ENCODE measurements at places on chromosomes 13 and 19.

GRCh38 chr19:50399368-50399745 lies 15.2 kb downstream of the POLD1 start:
- DNase-seq: no peak

DNA sequence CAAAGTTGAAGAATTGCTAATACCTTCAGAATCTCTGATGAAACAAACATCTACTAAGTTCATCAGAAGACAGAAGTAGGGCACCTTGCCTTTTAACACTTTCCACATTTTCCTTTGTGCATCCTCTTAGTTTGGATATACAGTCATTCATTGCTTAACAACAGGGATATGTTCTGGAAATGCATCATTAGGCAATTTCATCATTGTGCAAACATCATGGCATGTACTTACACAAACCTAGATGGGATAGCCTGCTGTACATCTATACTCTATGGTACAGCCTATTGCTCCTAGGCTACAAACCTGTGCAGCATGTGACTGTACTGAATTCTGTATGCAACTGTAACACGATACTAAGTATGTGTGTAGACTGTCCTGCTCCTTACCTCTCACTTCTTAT lies 169.8 kb downstream of the SUCLA2 start:
- DNase-seq: no peak

DNA sequence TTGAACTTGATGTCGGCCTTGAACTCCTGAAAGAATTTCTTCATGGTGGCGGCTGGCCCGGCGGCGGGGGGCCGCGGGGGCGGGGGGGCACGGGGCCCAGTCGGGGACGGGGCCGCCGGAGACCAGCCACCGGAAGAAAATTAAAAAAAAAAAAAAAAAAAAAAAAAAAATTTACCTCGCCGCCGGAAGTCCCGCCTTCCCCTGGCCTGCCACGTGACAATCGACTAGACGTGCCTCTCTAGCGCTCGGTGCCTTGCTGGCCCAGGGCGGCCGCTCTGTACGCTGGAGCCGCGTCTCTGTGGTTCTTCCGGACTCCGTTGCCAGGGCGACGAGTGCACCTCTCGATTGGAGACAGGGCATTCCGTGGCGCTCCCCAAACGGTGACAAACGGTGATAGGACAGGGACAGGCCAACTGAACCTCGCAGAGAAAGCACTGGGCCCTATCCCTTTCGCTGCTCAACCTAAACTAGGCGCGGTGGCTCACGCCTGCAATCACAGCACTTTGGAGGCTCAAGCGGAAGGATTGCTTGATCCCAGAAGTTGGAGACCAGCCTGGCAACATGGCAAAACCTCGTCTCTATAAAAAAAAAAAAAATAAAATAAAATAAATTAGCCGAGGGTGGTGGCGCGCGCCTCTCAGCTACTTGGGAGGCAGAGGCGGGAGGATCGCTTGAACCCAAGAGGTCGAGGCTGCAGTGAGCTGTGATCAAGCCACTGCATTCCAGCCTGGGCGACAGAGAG lies at the start of gene UBXN6:
UBXN6 (minus strand) TSS at position 141 of the 742 bp plus-strand sequence; CDS start at position 44, 97 bp downstream.
- DNase-seq: peak; percentile 96

DNA sequence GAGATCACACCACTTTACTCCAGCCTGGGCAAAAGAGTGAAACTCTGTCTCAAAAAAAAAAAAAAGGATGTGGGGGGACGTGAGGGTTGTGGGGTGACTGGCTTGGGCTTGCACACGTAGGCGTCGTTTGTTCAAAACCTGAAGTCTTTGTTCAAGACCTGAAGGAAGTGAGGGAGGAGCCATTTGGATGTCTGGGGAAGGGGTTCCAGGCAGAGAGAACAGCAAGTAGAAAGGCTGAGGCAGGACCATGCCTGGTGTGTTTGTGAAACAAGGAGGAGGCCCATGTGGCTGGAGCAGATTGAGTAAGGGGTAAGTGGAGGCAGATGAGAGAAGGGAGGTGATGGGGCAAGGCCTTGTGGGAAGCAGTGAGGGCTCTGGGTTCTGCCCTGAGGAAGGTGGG lies 27.8 kb downstream of the PIN1 start:
- DNase-seq: no peak

DNA sequence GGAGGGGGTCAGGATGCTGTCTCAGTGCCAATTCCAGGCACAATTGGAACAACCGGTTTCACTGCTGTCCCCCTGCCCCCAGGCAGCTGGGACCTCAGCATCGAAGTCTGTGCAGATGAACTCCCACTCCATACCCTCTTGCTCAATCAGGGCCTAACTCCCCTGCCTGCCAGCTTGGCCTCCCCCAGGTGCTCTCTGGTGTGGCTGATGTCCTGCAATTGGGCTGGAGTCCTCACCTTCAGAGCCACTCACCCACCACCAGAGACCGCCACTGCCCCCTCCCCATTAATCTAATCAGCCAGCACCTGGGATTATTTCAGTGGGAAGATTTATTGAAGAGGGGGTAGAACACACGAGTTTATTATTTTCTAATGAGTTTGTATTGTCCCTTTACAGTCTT lies 118.8 kb downstream of the MIPEP start:
- DNase-seq: no peak

DNA sequence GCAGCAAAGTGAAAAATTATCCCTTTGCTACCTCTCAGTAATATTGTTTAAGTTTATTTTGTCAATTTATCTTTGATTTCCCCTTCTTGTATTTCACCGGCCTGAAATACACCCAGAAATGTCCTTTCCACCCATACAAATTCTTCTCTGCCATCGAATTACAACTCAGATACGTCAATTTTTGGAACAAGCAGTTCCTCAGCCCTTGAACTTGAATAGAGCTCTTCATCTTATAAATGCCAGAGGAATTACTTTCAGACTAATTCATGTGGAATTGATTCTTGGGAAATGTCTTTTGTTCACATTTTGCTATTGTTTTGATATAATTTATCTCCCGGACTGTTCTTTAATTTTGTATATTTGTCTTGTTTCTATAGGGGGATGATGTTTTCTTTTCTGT lies 1359.3 kb upstream of the MIR17HG start:
- DNase-seq: no peak

DNA sequence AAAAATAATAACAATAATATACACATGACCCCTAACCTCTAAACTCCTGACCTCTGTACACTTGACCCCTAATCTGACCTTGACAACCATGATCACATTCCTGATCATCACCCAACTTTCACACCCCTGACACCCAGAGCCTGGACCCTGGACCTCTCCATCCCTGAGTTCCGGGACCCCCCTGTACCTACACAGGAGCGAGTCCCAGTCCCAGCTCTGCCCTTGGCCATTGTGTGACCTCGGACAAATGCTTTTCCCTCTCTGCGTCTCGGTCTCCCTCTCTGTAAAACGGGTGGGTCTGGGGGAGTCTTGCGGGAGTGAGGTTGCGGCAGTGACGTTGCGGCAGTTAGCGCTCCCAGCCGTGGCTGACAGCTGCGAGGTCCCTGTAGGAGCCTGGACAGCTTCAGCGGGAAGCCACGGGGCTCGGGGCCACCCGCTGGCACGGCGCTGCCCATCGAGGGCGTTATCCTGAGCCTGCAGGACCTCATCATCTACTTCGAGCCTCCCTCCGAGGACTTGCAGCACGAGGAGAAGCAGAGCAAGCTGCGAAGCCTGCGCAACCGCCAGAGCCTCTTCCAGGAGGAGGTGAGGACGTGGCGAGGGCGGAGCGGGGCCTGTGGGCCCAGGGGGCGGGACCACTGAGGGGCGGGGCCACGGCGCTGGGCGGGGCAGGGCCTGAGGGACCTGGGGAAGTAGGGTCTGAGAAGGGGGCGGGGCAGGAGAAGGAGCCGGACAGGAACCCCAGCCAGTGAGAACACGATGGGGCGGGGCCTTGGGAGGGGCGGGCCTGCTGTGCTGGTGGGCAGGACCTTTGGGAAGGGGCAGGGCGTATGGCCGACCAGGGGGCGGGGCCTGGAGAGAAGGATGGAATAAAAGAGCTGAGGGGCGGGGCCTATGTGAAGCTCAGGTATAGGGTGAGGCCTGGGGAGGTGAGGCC lies 19.2 kb downstream of the RYR1 start:
- DNase-seq: no peak

GRCh38 chr19:33472691-33473652 lies 48.6 kb downstream of the PEPD start:
- no peak for DNase-seq

GRCh38 chr13:113732961-113733950 lies 25.8 kb upstream of the TMEM255B start:
- no peak for DNase-seq

DNA sequence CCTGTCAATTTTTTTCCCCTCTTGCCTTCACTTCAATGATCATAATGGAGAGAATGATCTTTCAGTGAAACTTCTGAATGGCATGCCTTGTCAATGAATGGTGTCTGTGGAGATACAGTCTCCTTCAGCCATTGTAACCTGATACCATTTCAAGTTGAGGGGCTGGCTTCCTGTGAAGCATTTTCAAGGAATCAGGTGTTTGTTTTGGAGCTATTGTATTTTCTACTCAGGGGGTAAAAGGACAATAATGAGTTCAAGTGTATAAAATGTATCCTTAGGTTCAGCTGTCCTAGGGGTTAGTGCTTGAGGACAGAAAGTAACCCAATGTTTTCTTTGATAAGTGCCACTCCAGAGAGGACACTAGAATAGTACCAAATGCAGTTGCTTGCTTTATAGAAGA lies 23.8 kb upstream of the CBY2 start:
- no peak for DNase-seq

DNA sequence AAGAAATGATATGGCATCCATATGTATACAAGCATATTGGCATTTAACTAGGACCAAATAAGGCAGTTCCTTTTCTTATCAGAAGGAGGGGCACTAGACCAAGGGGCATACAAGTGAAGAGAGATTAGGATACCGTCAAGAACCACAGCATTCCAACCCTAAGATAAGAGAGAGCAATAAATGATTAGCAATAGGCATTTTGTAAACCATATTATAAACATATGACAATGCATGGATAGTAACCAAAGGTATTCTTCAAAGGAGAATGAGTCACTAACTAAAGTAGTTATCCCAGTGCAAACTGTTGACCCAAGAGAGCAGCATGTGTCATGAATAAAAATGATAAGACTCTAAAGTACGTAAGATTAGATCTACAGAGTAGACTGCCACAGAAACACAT lies 500.9 kb upstream of the HTR2A start:
- DNase-seq: no peak

- no peak for DNase-seq
These were observed 41.9 kb downstream of the ADPRHL1 start for GRCh38 chr13:113411216-113412023.

DNA sequence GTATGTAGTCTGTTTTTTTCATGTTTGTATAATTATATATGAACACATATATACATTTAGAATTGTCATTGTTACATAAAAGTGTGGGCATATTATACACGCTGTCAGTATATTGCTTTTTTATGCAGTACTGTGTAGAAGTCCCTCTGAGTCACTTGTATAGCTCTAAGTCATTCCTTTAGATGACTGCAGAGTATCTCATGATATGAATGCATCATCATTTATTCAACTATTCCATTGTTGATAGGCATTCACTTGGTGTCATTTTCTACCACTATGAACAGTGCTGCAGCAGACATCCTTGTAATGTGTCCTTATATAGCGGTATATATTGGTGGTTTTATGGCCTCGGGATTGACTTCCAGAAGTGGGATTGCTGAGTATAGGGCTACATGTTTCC lies 15.3 kb downstream of the RFXAP start:
- DNase-seq: no peak

GRCh38 chr13:48401480-48401879 lies 11.4 kb downstream of the LPAR6 start:
- no peak for DNase-seq

GRCh38 chr13:30991184-30991583 lies 58.7 kb downstream of the TEX26 start:
- no peak for DNase-seq

DNA sequence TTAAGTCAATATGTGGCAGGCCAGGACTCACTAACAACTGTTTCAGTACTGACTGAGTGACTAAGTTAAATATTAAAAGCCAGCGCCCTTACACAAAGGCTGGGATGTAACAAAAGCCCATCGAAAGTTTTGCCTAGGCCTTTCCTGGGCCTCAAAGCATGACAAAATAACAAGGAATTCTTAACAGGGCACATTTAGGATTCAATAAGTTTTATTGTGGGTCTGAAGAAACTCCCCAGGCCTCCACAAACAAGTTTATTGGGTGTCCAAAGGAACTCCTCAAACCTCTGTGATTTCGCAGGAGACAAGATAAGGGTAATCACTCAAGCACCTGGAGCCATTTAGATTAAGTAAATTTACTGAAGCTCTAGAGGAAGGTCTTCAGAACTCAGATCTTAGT lies 130.7 kb upstream of the SGCG start:
- no peak for DNase-seq

GRCh38 chr19:5925830-5926427 lies 11.9 kb downstream of the CAPS start:
- DNase-seq: no peak

DNA sequence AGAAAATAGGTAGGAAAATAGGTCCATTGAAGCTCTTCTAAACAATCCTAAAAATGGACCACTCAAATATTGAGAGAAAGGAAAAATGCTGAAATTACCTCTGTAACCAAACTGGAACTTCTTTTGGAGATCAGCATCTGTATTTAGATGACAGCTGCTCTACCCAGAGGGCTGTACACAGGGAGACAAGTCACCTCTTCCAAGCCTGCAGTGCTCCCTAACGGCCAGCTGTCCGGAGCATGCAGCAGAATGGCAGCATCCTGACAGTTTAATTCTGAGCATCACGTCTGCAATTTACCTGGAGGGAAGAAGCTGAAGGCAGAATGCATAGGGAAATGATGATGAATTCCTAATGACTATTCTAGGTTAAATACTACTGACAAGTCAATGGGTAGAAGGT lies 62.8 kb upstream of the DIAPH3 start:
- no peak for DNase-seq

DNA sequence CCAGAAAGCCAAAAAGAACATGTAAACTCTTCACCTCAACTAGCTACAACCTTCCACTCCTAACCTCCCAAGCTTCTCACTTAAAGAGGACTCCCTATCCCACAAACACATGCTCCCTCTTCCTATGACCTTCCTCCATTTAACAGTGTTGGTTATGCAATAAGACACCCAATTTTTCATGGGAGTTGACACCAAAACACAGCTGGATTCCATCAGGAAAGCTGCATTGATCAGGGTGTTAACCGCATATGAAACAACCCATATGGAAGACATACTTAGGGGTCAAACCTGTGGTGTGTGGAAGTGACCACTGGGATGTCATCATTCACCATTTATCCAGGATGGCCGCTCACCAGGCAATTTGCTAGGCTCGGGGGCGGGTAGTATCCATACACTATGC lies 21.9 kb downstream of the ZNF473 start:
- DNase-seq: no peak

DNA sequence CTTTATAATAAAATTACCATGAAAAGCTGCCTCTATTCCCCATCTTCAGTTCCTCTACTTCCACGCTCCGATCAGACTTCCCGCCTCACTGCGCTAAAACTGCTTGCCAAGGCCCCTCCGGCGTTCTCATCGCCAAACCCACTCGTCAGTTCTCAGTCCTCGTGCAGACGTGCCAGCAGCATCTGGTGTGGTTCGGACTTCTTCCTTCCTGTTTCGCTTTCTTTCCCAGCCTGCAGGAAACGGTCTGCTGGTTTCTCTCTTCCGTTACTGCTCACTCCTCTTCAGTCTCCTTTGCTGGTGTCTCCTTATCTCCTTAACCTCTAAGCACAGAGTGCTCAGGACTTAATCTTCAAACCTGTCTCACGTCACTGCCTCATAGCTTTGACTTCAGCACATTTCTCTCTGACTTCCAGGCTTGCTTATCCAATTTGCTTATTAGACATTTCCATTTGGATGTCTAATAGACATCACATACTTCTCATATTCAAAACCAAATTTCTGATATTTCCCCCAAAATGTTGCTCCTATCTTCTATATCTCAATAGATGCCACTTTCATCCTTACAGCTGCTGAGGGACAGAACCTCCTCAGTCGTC lies 40.3 kb downstream of the RCBTB2 start:
- peak; percentile 52 for DNase-seq

All from T-helper 9 cell (primary cell).